ENCODE measurements at places on chromosomes 16 and 17.
A peak's percentile ranks its signal among the peaks of the same experiment; 100 is the strongest.

DNA sequence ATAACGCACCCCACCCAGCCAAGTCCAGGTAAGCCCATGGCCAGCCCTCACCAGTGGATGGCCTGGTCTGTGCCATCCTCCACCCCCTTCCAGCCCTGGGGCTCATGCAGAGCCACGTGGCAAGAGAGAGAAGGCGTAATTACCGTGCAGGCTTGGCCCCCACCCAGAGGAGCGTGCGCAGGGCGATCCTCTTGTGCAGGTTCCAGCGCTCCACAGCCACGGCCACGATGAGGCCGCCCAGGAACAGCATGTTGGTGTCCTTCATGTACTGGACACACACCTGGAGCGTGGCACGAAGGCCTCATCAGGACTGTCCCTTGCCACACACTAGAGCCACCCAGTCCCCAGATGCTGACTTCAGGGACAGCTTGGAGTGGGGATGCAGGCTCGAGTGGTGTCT, 6.7 kb downstream of the SLC13A5 start:
- ATAC-seq, result no peak

DNA sequence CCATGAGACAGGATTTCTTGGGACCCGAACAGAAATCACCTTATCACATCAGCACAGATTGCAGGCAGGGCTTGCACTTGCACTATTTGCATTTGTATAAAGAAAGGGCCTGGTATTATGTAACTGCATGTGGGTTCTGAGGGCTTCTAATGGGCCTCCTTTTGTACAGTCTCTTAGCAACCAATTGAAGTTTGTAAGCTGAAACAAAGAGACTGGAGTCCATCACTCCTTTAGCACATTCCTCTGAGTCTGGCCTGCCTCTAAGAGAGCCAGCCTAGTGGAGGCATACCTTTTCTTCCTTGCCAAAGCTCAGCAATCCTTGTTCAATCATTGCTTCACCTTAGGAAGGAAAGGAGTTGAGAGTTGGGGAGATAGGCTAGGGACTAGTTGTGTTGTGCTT, 387.1 kb downstream of the XYLT1 start:
- ATAC-seq, result no peak

DNA sequence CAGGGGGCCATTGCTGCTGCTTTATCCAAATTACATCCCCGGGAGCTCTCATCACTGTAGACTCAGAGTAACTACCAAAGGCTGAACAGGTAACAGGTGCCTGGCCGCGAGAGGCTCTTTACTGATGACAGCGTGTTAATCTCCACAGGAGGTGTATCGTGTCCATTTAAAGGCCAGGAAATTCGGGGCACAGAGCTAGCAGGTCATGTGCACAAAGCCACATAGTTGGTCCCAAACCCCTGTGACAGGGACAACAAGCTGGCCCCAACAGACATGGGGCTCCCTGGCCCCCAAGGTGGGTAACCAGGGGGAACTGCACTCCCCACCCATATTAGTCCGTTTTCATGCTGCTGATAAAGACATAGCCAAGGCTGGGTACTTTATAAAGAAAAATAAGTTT, 55.3 kb upstream of the RBFOX3 start:
- no peak for ATAC-seq

DNA sequence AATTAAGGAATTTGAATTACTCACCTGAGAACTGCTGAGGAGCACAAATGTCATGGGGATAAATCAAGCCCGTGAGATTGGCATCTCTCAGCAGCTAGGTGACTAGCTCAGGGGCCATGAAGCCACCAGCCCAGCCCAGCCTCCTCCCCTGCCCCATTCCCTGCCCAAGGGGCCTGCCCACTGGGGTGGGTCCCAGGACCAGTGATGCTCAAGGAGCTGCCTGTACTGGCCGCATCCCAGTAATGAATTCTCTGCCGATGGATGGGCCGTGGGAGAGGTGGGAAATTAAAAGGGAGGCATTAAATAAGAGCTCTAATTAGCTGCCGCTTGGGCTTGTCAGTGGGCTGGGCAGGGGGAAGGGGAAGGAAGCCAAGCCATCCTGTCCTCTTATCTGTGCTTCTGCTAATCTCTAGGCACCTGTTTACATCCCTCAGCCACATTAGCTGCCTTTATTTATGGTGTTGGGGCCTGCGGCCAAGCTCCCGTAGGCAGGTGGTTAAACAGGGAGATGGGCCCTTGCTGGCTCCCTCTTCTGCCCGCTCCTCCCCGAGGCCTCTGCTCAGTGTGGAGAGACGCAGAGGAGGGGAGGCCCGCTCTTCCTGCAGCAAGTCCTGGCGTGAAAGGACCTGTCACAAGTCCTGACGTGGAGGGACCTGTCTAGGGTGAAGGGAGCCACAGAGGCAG, 48.8 kb downstream of the PIPOX start:
- peak; percentile 55 for ATAC-seq

- ATAC-seq, result no peak
Measured at GRCh38 chr17:38358586-38359513, 7.2 kb downstream of the SOCS7 start.

- no peak for ATAC-seq
Measured at GRCh38 chr16:53743149-53743566, 39.2 kb downstream of the FTO start.

DNA sequence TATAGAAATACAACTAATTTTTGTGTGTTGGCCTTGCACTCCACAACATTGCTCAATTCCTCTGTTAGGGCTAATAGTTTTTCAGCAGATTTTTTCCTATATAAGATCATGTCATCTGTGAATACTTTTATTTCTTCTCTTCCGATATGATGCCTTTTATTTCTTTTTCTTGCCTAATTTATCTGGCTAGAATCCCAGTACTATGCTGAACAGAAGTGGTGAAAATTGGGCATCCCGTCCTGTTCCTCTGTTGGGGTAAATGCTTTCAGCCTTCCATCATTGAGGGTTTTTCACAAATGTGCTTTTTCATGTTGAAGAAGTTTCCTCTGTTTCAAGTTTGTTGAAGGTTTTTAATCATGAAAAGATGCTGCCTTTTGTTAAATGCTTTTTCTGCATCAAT, 22.7 kb upstream of the TNFRSF13B start:
- no peak for ATAC-seq

GRCh38 chr16:60371591-60371990, 1637.5 kb upstream of the GOT2 start:
- no peak for ATAC-seq

GRCh38 chr16:70529051-70529777, 5.6 kb downstream of the SF3B3 start:
- peak; percentile 55 for ATAC-seq

Data from esophagus mucosa (tissue), 1 donor.